ENCODE measurements at places on chromosomes 6 and 20.

- no peak for DNase-seq
Observed at GRCh38 chr6:154605178-154605881, 94.8 kb upstream of the CNKSR3 start.

- DNase-seq: no peak
Observed at GRCh38 chr6:52410979-52411378, 9.2 kb upstream of the EFHC1 start.

GRCh38 chr6:77463308-77463860 is at the start of gene HTR1B:
Gene HTR1B (minus strand): TSS chr6:77463491. CDS start chr6:77463403, 88 bp downstream.
- peak; percentile 19 for DNase-seq

- no peak for DNase-seq
Observed at GRCh38 chr6:157614026-157614568, 208.9 kb upstream of the SNX9 start.

GRCh38 chr20:48812600-48813445 is 15.0 kb downstream of the PREX1 start:
- DNase-seq: no peak

GRCh38 chr6:15439410-15440025 is 193.6 kb downstream of the JARID2 start:
- peak; percentile 45 for DNase-seq

- DNase-seq: peak; percentile 74
Observed at GRCh38 chr6:26312501-26313397, 52.2 kb upstream of the BTN3A2 start.

DNA sequence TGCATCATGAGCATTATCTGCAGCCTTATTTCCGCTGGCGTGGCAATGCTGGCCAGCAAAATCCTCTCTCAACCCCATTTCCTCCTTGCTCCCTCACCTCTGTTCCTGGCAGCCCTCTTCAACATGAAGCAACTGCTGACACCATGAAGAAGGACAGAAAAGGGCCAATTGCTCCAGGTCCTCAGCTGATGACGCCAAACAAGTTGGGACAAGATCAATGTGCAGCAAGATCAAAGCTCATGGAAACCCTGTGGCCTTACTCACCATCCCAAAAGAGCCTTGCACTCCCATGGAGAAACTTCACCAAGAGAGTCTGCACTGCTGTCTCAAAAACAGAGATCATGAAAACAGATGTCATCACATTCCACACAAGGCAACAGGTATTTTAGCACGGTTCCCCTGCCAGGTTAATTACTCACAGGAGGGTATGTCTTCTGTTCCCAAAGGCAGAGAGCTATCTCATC is 7.4 kb downstream of the GFOD1 start:
- DNase-seq: no peak

- DNase-seq: no peak
Observed at GRCh38 chr20:3825526-3825925, 5.2 kb downstream of the AP5S1 start.

DNA sequence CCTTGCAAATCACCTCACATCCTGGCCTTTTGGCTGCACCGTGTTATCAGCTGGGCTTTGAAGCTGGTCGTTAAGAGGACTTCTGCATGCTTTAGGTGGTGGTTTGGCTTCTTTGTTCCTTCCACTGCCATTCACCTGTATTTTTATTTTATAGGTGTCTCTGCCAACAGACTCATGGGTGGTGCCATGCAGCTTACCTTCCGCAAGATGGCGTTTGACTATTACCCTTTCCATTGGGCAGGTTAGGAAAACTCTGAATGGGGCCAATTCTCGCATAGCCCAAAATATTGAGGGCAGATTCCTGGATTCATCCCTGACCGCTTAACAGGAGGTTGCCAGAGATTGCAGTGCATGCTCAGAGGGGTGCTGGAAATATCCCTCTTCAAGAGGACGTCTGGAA is 32.4 kb downstream of the TAF11 start:
- no peak for DNase-seq

DNA sequence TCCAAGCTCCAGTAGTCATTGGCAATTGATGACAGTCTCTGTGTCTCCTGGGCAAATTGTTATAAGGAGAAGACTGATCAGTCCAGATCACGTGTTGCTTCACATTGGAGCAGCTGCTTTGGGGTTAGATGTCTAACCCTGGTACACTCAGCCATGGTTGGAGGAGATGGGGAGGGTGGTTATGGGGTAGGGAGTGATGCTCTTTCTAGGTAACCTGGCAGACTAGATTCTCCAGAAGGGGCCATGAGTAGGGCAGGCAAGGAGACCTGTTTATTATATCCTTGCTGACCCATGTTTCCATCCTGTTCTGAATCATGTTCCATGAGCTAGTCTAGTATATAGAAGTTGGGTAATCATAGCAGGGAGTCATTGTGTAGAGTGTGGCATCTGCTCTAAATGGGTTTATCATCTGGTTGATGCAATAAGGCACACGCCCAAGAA is 50.8 kb upstream of the BACH2 start:
- no peak for DNase-seq

DNA sequence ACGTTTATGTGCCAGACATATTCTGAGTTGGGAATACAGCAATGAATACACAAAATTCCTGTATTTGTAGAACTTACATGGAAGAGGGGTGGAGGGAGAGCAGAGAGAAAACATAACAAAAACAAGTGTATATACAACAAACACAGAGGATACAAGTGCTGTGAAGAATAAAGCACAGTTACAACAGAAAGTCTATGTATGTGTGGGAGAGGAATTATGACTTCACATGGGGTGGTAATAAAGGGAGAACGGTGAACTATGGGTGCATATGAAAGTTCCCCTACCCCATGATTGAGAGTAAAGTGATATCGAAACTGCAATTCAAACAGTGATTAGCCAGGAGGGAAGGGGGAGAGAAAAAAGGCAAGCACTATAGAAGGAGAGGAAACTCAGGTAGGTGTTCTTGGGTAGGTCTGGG is 24.6 kb downstream of the HBS1L start:
- no peak for DNase-seq

- no peak for DNase-seq
Observed at GRCh38 chr20:53079261-53079691, 107.1 kb downstream of the TSHZ2 start.

DNA sequence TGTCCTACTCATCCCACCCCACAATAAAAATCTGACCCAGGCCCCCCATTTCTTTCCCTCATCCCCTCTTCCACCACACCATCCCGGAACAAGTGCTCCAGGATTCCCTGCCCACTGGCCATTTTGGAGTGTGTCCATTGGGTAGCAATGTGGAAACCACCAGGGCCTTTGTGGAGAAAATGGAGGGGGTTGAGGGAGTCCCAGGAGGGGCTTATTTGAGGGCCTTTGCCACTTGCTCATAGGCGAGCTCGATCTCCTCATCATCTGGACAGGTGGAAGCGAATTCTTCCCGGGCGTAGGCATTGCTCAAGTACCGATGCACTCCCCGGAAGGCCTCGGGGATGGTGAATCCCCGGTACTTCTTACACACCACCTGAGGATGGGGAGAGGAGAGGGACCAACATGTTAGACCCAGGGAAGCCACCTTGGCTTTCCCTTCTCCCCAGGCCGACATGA is 1.6 kb upstream of the DDAH2 start:
- DNase-seq: no peak
